Heart left ventricle (tissue), 16 donors: ENCODE measurements at places on chromosomes 11 and 22. TPM values are rescaled to one million over a fixed set of nuclear protein-coding genes. Genes with fewer than 3 reads are reported as not detected.

HPX gene
- 0.42 TPM for total RNA-seq

DNA sequence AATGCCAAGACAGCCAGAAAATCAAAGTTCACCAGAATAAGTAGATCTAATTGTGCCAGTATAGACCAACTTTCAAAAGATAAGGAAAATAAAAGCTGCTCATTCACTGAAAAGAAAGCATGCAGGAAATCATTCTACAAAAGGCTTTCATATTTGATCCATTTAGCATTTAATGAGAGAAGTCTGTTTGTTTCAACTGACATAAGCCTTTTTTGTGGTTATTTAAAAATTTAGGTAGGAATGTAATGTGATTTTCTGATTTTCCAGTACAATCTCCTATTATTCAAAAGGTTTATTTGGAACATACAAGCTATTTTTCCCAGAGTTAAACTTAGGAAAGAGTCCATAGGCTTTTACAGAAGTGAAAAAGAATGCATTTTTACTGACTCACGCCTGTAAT, 92.7 kb downstream of the SBF2 start:
- H3K36me3 ChIP-seq, result no peaks in the 10 kb centered on the region
- H3K4me1 ChIP-seq, result peaks cover 3% of the 10 kb centered on the region
- H3K4me3 ChIP-seq, result no peak overlapping the region

GRCh38 chr11:30459821-30460220, 126.3 kb downstream of the MPPED2 start:
- no peak overlapping the region for H3K4me3 ChIP-seq
- peaks cover 43% of the 10 kb centered on the region for H3K4me1 ChIP-seq
- no peak for DNase-seq
- no peak overlapping the region for H3K27ac ChIP-seq
- H3K27me3 ChIP-seq, result no peaks in the 10 kb centered on the region

C11orf91 gene
- total RNA-seq, result 1.00 TPM

GRCh38 chr22:19396934-19397733, 34.4 kb downstream of the HIRA start:
- DNase-seq, result peak; percentile 65

DNA sequence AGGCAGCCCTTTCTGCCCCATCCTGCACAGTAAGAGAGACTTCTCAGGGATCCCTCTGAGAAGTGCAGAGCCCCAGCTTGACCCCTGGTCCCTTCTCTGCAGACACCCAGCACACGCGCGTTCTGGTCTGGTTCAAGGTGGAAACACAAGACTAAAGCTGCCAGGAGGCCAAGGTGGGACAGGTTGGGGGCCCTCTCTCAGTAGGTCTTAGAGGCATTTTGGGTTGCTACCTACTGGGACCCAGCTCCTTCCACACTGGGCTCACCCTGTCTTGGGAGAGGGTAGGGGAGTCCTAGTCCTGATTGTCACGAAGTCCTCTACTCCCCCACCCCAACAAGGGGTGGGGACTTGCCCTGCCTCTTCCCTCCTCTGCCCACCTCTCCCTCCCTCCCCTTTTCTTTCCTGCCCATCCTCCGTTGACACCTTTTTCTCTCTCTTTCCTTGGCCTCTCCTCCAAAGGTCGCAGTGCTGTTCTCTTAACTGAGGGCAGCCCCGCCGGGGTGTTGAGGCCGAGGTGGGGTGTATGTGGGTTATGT, 763 bp upstream of the SOX10 start:
- H3K27ac ChIP-seq, result no peak overlapping the region
- H3K4me3 ChIP-seq, result no peak overlapping the region
- peaks cover 3% of the 10 kb centered on the region for H3K4me1 ChIP-seq
- no peak for DNase-seq

ACR gene
- total RNA-seq, result 0.35 TPM

DNA sequence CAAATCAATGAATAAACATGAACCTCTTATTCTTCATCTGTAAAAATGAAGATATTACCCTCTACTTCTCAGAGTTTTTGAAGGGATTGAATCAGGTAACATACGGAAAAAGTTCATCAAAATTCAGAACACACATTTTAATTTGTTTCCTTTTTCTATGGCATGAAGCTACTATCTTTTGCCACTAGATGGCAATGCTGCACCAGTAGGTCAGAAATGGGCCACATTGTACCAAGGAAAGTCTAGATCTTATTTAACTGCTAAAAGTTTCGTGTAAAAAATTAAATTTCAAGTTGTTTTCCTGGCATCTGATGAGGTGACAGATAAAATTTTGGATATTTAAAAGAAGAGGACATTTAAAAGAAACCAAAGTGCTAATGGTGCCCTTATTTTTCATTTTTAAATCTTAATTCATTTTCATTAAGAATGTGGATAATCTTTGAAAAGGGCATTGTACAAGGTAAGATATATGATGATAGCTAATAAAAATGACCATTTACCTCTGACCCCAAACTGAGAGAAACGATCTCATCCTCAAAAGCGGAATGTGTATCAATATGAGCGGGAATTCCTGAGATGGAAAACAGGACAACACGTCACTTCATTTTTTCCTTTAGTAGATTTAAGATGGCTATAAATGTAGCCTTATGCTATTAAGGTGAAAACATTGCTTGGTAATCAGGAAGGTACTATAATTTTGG, 16.1 kb downstream of the ALKBH8 start:
- H3K36me3 ChIP-seq, result peaks cover 60% of the 10 kb centered on the region
- H3K4me1 ChIP-seq, result no peaks in the 10 kb centered on the region
- H3K27me3 ChIP-seq, result no peaks in the 10 kb centered on the region
- no peak overlapping the region for H3K27ac ChIP-seq

MGAT3 gene
- total RNA-seq, result 4.4 TPM

GRCh38 chr11:60910281-60910687, 3.7 kb upstream of the TMEM109 start:
- H3K27me3 ChIP-seq, result no peaks in the 10 kb centered on the region
- no peak overlapping the region for H3K27ac ChIP-seq
- H3K4me3 ChIP-seq, result no peak overlapping the region
- H3K4me1 ChIP-seq, result peaks cover 47% of the 10 kb centered on the region
- no peaks in the 10 kb centered on the region for H3K36me3 ChIP-seq

VPREB1 gene
- not detected for total RNA-seq

DNA sequence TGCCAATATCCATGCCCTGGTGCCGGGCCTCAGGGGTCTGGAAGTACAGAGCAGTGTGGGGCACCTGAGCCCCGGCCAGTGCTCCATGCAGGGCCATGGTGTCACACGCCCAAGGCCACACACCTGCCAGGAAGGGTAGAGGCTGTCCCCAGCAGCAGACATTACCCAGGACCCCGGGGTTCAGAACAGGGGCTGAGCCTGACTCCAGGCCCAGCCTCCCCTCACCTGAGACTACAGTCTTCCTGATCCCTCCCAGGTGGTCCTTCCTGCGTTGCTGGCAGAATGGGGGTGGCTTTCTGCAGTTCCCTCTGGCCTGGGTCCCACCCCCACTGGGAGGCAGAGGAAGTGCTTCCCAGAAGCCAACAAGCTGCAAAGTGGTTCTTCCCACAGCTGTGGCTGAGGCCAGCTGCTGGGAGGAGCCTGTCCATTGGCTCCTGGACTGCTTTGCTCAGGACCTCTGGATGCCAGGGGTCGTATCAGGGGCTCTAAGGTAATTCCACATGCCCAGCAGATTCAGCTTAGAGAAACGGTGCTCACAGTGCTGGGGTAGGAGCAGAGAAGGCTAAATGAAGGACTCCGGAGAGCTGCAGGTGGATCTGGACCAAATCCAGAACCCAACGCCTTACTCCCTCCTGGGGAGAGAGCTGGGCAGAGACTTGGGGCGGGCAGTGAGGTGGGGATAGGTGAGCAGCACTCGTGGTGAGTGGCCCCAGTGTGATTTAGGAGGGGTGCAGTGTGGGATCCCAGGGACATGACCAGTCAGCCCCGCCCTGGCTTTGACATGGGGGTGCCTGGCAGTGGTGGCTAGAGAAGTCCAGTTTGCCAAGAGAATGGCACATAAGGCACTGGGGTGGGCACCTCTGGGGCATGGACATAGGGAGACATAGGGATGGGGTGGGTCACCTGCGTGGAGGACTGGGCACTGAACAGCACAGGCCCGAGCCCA, 12.6 kb downstream of the TCIRG1 start:
- peak; percentile 10 for DNase-seq
- peaks cover 32% of the 10 kb centered on the region for H3K36me3 ChIP-seq
- H3K27ac ChIP-seq, result no peak overlapping the region
- no peak overlapping the region for H3K4me3 ChIP-seq
- no peaks in the 10 kb centered on the region for H3K27me3 ChIP-seq

DNA sequence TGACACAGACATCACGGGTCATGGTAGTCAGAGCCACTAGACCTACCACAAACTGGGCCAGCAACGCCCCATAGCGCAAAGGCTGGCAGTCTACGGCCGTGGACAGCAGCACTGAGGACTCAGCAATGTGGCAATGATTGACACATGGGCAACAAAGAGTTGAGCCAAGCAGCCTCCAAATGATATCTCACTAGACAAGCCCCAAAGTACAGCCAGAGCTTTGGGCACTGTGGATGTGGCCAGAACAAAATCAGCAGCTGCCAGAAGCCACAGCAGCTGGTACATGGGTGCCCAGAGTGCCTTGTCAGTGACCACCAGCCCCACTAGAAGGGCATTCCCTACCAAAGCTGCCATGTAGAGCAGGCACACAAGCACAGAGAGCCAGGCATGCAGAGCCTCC, 11.2 kb upstream of the UBQLNL start:
- H3K4me1 ChIP-seq, result no peaks in the 10 kb centered on the region
- no peak overlapping the region for H3K4me3 ChIP-seq
- H3K27ac ChIP-seq, result no peak overlapping the region
- no peak for DNase-seq
- H3K36me3 ChIP-seq, result no peaks in the 10 kb centered on the region

RSF1 gene
- 32.8 TPM for total RNA-seq

- DNase-seq, result no peak
- H3K36me3 ChIP-seq, result no peaks in the 10 kb centered on the region
- H3K27me3 ChIP-seq, result no peaks in the 10 kb centered on the region
- H3K4me1 ChIP-seq, result no peaks in the 10 kb centered on the region
- H3K4me3 ChIP-seq, result no peak overlapping the region
These were observed 28.6 kb downstream of the ARHGAP8 start for GRCh38 chr22:44780876-44781449.

- H3K27me3 ChIP-seq, result no peaks in the 10 kb centered on the region
- H3K4me3 ChIP-seq, result no peak overlapping the region
- peaks cover 3% of the 10 kb centered on the region for H3K36me3 ChIP-seq
- H3K27ac ChIP-seq, result no peak overlapping the region
These were observed 134.2 kb downstream of the LDLRAD3 start for GRCh38 chr11:36077886-36078685.

DNA sequence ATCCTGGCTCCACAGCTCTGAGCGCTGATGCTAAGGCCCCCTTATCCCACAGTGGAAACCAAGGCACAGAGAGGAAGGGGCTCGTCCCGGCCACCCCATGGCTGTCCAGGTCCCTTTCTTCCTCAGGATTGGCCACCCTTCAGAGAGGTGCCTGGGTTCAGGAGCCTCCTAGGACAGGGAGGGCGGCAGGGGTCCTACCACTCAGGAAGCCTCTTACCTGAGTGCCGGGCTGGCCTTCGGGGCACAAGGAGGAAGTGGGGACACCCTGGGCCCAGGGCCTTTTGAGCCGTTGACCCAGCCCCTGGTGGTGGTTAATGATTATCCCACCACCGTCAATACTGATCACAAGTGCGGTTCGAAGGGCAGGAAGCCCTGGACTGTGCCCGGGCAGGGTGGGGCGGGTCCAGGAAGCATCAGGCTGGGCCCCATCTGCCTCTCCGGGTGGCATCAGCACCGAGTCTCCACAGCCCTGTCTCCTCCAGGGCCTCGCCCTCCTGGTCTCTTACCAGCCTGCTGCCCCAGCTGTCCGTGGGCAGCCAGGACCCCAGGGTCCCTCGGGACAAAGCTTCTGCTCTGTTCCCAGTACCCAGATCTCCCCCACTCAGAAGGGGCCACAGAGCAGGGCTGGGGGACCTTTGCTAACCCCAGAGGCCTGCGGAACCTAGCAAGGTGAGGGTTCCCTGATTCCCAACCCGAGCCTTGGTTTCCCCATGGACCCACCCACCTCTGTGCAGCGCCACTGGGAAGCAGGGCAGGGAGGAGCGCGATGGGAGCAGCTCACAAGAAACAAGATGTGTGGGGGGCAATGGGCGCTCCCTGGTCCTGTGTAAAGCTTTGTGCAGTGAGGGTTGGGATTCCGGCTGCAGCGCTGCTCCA, 15.0 kb upstream of the EHD1 start:
- H3K27me3 ChIP-seq, result no peaks in the 10 kb centered on the region
- peaks cover 53% of the 10 kb centered on the region for H3K4me1 ChIP-seq
- peaks cover 37% of the 10 kb centered on the region for H3K36me3 ChIP-seq
- no peak overlapping the region for H3K4me3 ChIP-seq

- no peak for DNase-seq
- H3K27ac ChIP-seq, result no peak overlapping the region
- peaks cover 7% of the 10 kb centered on the region for H3K4me1 ChIP-seq
These were observed 337.2 kb upstream of the DDI1 start for GRCh38 chr11:103699216-103699615.

GRCh38 chr22:21947040-21948014, 5.3 kb downstream of the PPM1F start:
- H3K27ac ChIP-seq, result peak overlapping the region; percentile 98
- H3K36me3 ChIP-seq, result peaks cover 26% of the 10 kb centered on the region
- no peak overlapping the region for H3K4me3 ChIP-seq
- peaks cover 27% of the 10 kb centered on the region for H3K4me1 ChIP-seq
- no peaks in the 10 kb centered on the region for H3K27me3 ChIP-seq
- peak; percentile 21 for DNase-seq

GRCh38 chr11:23232652-23233051, 372.4 kb upstream of the CCDC179 start:
- no peaks in the 10 kb centered on the region for H3K36me3 ChIP-seq
- H3K27ac ChIP-seq, result no peak overlapping the region
- H3K4me3 ChIP-seq, result no peak overlapping the region
- DNase-seq, result no peak

DNA sequence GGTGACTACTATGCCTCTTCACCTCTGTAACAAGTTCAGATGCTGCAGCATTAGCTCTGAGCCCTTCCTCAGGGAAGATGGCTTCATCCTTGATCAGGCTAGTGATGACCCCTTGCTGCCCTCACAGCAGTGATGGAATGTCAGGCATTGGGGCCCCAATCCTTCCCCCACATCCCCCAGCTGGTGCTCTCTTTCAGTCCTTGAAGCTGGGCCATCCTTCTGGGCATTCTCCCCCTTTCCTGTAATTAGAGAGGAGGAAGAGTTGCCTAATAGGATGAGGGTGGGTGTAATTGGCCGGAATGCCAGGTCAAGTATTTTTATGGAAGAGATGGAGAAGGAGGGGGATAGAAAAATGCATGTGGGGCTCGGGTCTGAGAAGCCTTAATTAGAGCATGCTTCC, 62.6 kb downstream of the TRAF6 start:
- no peak for DNase-seq
- peaks cover 7% of the 10 kb centered on the region for H3K36me3 ChIP-seq

DNA sequence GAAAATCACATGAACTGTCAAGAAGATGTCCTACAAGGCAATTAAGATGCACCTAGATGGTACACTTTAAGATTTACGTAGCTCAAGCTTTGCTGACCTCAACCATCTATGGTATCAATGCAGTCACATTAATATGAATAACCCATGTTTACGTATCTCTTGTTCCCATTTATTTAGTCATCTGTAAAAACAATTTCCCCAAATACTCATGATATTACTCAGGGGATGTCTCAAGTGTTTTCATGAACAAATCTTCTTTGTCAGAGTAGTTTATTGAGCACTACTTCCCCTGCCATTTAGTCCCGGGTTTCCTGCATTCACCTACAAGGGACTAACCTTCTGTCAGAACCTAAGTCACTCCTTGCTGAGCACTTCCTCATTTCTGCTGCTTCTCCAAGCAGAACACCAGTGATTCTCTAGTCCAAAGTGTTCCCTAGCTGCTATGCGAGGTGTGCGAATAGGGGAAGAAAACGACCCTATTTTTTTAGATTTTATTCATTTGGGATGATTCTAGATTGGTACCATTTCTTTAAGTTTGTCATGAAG, 554.3 kb upstream of the LRRC4C start:
- H3K27ac ChIP-seq, result no peak overlapping the region
- H3K4me3 ChIP-seq, result no peak overlapping the region
- no peak for DNase-seq
- no peaks in the 10 kb centered on the region for H3K36me3 ChIP-seq

TPBGL gene
- total RNA-seq, result not detected

RAB6A gene
- total RNA-seq, result 143 TPM

CHRM1 gene
- 0.08 TPM for total RNA-seq
